ENCODE measurements at places on chromosomes 4 and X.

DNA sequence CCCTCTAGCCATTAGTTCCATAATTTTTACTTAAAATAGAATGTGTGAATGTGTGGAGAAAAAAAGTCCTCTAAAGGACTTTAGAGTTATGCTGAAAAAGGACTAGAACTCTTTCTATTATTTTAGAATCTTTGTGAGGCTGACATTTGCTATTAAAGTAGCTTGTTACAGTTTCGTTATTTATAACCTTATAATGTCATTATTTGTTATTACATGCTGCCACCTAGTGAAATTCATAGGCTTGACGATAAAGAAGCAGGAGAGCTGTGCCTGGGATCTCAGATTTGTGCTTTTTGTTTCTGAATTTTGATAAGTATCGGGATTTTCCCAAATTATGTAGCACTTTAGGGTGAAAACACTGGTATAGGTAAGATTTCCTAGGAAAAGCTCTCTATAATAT is 38.5 kb upstream of the TAPT1 start:
- no peak overlapping the region for H3K4me3 ChIP-seq
- peak; percentile 54 for DNase-seq
- H3K27ac ChIP-seq, result no peak overlapping the region
- no peaks in the 10 kb centered on the region for H3K27me3 ChIP-seq
- H3K4me1 ChIP-seq, result no peaks in the 10 kb centered on the region

DNA sequence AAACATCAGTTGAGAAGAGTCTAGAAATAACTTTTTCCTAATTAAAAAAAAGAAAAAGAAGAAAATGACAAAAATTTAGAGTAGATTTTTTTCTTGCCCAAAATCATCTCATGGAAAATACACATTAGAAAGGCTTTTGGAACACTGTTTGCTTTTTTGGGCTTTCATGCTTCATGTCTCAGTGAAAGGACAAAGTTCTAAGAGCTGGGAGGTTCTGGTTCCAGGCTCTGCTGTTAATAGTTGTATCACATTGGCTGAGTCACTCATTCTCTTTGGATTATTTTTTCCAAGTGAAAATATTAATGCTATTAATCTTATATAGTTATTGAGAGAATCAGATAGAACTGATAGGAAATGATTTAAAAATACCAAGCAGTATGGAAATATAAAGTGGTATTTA is 32.9 kb upstream of the ETNPPL start:
- no peak overlapping the region for H3K4me3 ChIP-seq
- no peak overlapping the region for H3K27ac ChIP-seq
- DNase-seq, result no peak
- H3K27me3 ChIP-seq, result no peaks in the 10 kb centered on the region
- no peaks in the 10 kb centered on the region for H3K36me3 ChIP-seq

DNA sequence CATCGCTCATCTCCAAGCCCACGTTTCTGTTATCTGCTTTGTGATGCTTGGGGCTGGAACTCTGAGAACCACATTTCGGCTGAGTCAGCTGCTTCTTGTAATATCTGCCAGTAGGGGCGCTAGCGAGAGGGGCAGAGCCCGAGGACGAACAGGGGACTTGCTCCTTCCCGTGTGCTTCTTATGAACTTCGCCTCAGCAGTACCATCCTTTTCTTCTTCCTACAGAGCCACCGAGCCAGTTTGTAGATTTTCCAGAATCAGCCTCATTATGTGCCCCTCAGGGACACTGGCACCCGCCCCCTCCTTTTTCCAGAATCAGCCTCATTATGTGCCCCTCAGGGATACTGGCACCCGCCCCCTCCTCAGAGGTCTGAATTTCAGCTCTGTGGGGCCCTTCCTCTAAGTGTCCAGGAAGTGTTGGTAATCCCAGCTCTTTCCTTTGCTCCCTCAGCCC is 441.7 kb upstream of the RASGEF1B start:
- H3K4me1 ChIP-seq, result no peaks in the 10 kb centered on the region
- H3K27me3 ChIP-seq, result no peaks in the 10 kb centered on the region
- H3K36me3 ChIP-seq, result no peaks in the 10 kb centered on the region
- peak; percentile 10 for DNase-seq

- no peaks in the 10 kb centered on the region for H3K4me1 ChIP-seq
- no peaks in the 10 kb centered on the region for H3K36me3 ChIP-seq
- no peak overlapping the region for H3K4me3 ChIP-seq
- no peak overlapping the region for H3K27ac ChIP-seq
- H3K27me3 ChIP-seq, result no peaks in the 10 kb centered on the region
Measured at GRCh38 chr4:26131711-26132110, 189.1 kb upstream of the RBPJ start.

- peak; percentile 55 for DNase-seq
- H3K27ac ChIP-seq, result peak overlapping the region; percentile 55
- H3K27me3 ChIP-seq, result no peaks in the 10 kb centered on the region
Measured at GRCh38 chr4:38868059-38868960, 704 bp downstream of the FAM114A1 start.

- no peaks in the 10 kb centered on the region for H3K27me3 ChIP-seq
- no peaks in the 10 kb centered on the region for H3K4me1 ChIP-seq
Measured at GRCh38 chr4:33395731-33396485, 2675.7 kb downstream of the PCDH7 start.

GRCh38 chr4:151962138-151962823 is 201.5 kb upstream of the GATB start:
- H3K27ac ChIP-seq, result no peak overlapping the region
- no peak overlapping the region for H3K4me3 ChIP-seq
- no peak for DNase-seq
- H3K4me1 ChIP-seq, result peaks cover under 1% of the 10 kb centered on the region
- H3K27me3 ChIP-seq, result peaks cover 14% of the 10 kb centered on the region

GRCh38 chr4:5465956-5466355 is 242.4 kb downstream of the EVC2 start:
- peaks cover 44% of the 10 kb centered on the region for H3K36me3 ChIP-seq
- DNase-seq, result no peak
- H3K4me3 ChIP-seq, result no peak overlapping the region
- no peaks in the 10 kb centered on the region for H3K27me3 ChIP-seq
- peaks cover 2% of the 10 kb centered on the region for H3K4me1 ChIP-seq

DNA sequence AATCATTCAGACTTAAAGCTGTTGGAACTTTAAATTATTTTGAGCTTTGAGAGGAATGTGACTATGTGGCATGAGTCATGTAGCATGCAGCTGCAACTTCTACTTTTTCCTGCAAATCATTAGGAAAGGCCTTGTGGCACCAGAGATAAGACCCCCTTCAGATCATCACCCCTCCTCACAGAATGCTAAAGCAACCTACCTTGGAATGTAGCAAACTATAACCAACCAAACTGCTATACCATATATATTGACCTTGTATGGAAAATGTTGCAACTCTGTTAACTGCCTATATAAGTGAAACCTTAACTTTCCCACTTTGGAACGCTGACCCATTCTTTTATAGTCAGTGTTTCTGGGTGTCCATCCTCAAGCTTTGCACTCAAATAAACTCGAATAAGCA is 32.0 kb downstream of the ATXN3L start:
- peak overlapping the region; percentile 88 for H3K27ac ChIP-seq
- H3K27me3 ChIP-seq, result no peaks in the 10 kb centered on the region
- no peaks in the 10 kb centered on the region for H3K36me3 ChIP-seq
- DNase-seq, result peak; percentile 41
- H3K4me1 ChIP-seq, result peaks cover 6% of the 10 kb centered on the region

- H3K27ac ChIP-seq, result no peak overlapping the region
- peak; percentile 17 for DNase-seq
- H3K36me3 ChIP-seq, result no peaks in the 10 kb centered on the region
- H3K27me3 ChIP-seq, result no peaks in the 10 kb centered on the region
Measured at GRCh38 chr4:16056681-16057385, 27.0 kb downstream of the PROM1 start.

DNA sequence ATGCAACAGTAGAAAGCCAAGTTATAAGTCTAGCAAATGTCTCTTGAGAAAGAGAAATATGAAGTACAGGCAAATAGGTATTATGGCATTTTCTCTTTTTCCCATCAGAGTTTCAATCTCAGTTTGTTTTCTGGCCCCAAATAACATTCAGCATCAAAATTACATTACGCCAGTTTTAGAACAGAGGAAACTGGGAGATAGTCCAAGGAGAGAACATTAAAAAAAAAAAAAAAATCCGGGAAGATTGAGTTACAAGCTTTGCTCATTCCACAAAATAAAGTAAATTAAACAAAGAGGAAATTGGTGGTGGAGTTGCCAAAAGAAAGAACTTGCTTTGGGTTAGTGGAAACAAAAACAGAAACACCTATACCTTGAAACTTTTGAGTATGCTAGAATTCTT is 50.4 kb upstream of the IL13RA2 start:
- H3K27ac ChIP-seq, result no peak overlapping the region
- H3K4me1 ChIP-seq, result no peaks in the 10 kb centered on the region
- no peaks in the 10 kb centered on the region for H3K36me3 ChIP-seq

DNA sequence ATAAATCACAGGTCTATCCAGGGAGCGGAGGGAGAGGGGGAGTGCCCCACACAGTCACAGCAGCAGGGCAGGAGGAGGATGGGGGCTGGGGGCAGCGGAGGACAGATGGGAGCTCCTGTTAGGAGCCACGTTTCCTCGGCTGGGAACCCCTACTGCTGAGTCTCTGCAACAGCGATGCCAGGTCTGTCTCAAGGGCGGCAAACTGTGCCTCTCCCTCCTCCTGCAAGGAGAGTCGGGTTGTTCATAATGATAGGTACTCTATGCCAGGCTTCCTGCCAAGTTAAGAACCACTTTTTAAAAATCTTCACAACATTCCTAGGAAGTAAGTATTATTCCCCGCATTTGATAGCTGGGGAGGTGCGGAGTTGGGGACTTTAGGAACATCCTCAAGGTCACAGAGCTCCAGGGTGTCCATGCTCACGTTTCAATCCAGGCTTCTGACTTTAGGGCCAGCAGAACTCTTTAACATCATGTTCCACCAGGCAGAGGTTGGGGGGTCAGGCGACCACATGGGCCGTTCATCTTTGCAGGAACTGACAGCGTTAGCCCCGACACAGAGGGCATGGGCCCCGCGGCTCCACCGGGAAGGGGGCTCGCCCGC is 98.3 kb upstream of the MAML3 start:
- no peak overlapping the region for H3K27ac ChIP-seq
- no peak for DNase-seq
- H3K36me3 ChIP-seq, result no peaks in the 10 kb centered on the region
- H3K4me3 ChIP-seq, result peak overlapping the region; percentile 66
- no peaks in the 10 kb centered on the region for H3K27me3 ChIP-seq

GRCh38 chr4:147853706-147854105 is 121.8 kb downstream of the ARHGAP10 start:
- H3K36me3 ChIP-seq, result peaks cover 3% of the 10 kb centered on the region
- H3K4me3 ChIP-seq, result no peak overlapping the region
- H3K27me3 ChIP-seq, result no peaks in the 10 kb centered on the region
- peaks cover 5% of the 10 kb centered on the region for H3K4me1 ChIP-seq
- H3K27ac ChIP-seq, result no peak overlapping the region

DNA sequence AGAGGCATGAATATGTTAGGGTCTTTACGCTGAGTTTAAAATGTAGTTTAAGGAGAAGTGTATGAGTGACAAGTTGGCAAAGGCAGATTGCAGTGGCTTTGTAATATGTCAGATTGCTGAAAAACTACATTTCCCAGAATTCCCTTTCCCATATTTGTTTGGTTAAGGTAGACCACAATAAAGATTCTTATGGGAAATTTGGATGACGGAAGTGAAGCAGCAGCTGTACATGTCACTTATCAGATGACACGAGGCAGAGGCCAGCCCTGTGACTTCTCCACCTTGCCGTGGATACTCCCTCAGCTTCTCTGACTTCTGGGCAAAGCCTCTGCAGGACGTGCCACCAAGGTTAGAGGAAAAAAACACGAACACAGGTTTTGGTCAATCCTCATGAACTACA is 229.7 kb upstream of the DKK2 start:
- H3K4me1 ChIP-seq, result peaks cover 2% of the 10 kb centered on the region
- no peak overlapping the region for H3K27ac ChIP-seq
- H3K27me3 ChIP-seq, result no peaks in the 10 kb centered on the region

DNA sequence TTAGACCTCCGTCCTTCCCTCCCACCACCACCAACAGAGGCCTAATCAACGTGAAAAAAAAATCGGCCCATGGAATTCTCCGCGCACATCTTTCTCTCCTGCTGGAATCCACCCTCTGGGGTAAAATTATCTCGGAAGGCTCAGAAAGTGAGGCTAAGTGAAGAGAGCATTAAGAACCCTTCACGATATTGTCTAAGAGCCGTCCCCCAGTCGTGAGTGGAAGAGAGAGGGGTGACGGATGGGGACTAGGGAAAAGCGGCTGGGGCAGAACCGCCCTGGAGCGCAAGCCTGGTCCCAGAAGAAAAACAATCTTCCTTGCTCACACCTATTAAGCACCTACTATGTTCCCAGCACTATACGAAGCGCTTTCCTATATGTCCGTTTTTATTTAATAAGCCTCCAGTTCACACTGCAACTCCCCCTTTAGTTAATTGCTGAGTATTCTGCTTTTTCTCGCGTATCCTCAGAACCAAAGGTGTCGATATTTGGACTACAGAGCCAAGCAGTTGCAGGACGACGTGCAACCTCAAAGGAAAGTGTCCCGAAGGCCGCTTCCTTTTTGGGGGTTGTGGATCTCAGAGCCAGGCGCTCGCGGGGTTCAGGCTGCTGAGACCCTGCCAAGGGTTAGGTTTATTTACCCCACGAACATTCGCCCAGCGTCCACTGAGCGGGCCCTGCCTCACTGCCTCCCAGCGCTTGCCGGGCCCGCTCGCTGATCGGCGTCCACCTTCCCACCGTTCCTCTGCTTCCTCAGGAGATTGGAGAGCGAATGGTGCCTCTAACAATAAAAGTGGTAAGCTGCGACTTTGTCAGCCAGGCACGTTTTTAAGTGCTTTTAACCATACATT is 889 bp downstream of the MGARP start:
- H3K4me1 ChIP-seq, result peaks cover 7% of the 10 kb centered on the region
- H3K27ac ChIP-seq, result no peak overlapping the region
- no peaks in the 10 kb centered on the region for H3K36me3 ChIP-seq
- peaks cover 3% of the 10 kb centered on the region for H3K27me3 ChIP-seq

DNA sequence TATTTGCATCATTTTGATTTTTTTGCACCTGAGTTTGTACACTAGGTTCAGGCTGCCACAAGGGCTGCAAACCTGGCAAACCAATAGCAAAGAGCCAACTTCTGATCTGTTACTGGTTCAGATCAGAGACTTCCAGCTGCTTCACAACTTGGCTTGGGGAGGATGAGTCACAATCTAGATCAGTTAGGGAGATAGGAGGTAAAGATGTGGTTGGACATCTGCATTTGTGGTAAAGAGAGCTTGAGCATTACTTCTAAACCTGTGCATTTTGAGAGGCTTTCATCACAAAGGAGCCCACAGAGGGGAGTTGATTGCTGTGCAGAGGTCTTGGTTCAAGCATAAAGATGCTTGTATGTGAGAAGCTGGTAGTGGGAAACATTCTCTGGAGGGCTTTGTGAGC is 34.5 kb downstream of the LINC00632 start:
- no peaks in the 10 kb centered on the region for H3K36me3 ChIP-seq
- no peaks in the 10 kb centered on the region for H3K4me1 ChIP-seq
- peaks cover 4% of the 10 kb centered on the region for H3K27me3 ChIP-seq
- no peak overlapping the region for H3K4me3 ChIP-seq

- no peaks in the 10 kb centered on the region for H3K4me1 ChIP-seq
- no peak overlapping the region for H3K4me3 ChIP-seq
- no peaks in the 10 kb centered on the region for H3K27me3 ChIP-seq
- H3K36me3 ChIP-seq, result no peaks in the 10 kb centered on the region
Measured at GRCh38 chr4:40275065-40275730, 59.9 kb upstream of the CHRNA9 start.

- H3K27me3 ChIP-seq, result no peaks in the 10 kb centered on the region
- H3K36me3 ChIP-seq, result no peaks in the 10 kb centered on the region
- H3K4me1 ChIP-seq, result no peaks in the 10 kb centered on the region
- no peak overlapping the region for H3K4me3 ChIP-seq
Measured at GRCh38 chrX:38061335-38061734, 55.0 kb downstream of the SYTL5 start.
